Cortex of kidney (tissue), 1 donor: ENCODE measurements at places on chromosomes 12 and 14.
A peak's percentile ranks its signal among the peaks of the same experiment; 100 is the strongest.

GRCh38 chr12:62602255-62603060, 135.8 kb downstream of the MON2 start:
- DNase-seq, result peak; percentile 74

- DNase-seq, result no peak
These were observed 298.4 kb downstream of the SYT1 start for GRCh38 chr12:79162948-79163347.

- DNase-seq, result no peak
These were observed 9.8 kb upstream of the PHLDA1 start for GRCh38 chr12:76041406-76041805.

GRCh38 chr14:42719391-42719790, 1112.7 kb downstream of the LRFN5 start:
- no peak for DNase-seq

DNA sequence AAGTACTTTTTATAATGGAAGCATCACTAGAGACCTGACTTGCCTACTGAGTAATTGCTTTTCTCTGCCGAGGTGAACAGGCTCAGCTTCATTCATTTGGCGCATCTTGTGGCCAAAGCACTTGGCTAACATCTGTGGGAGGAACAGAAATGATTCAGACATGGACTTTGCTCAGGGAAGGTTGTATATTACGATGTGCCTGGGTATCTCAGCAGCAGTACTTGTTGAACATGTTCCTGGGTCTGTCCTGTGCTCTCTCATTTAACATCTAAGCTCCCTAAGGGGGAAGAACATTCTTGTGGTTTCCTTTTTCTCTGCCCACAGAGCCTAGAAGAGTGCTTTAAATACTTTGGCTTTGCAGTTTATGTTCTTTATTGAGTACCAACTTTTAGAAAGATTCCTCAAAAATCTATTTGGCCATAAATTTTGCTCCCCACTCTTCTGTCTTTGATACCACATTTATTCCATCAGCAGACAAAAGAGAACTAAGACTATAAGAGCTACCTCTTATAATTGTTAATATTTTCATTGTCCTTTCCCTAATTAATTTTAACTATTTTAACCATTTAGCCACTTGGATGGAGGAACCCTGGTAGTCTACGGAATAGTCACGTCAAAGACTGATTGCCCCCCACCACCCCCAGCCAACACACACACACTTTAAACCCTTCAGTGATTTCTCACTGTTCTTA, 101.2 kb upstream of the EGLN3 start:
- DNase-seq, result no peak

DNA sequence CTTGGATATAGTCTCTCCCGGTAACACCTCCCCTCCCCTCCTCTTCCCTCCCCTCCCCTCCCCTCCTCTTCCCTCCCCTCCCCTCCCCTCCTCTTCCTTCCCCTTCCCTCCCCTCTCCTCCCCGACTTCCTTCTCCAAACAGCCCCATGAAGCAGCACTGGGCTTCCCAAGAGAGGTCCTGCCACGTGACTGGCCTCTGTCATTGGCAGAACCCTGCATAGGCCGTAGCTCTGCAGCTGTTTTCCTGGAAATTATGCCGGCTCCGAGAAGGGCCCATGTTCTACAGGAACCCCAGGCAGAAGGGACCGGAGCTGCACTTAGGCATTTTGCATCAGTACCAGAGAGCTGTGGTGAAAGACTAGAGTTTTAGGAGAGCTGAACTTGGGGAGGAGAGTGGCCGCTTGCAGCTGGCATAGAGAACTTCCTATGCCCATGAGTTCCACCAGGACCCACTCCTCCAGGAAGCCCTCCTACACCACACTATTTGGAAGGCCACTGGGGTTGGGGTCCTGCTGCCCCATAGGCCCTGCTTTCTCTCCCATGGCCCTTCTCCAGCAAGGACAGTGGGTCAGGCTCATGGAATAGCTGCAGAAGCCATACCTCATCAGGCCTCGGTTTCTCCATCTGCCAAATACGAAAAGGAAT, 5.1 kb upstream of the TNFAIP2 start:
- no peak for DNase-seq

GRCh38 chr12:14984036-14984435, 11.2 kb downstream of the PDE6H start:
- no peak for DNase-seq

DNA sequence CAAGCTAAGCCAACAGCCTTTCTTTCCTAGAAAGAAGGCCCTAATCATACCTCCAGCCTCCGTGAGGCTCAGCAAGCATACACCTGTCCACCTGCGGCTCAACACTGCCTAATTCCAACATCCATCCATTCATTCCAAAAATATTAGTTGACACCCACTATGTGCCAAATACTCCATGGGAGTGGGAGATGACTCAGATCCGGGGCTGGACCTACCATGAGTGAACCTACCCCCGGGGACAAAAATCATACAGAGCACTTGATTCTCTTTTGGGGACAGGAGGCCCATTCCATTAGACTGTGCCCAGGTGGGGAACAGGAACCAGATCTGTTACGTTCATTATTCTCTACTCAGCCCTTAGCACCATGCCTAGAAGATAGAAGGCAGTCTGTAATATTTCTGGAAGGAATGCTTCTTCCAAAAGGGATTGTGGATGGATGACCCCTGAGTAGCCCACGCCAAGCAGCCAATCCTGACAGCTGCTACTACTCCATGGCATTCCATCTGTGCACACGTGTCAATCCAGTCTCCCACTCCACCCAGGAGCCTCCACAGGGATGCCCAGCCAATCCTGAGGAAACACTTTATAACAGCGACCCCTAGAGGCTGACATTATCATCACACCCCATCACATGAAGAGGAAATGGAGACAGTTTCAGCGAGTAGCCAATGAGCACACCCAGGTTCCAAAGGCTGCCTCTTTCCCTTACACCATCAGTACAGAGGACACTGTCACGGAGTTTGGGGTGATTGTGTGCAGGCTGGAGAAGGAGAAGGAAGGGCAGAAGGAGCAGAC, 170.7 kb downstream of the ESRRB start:
- DNase-seq, result no peak

GRCh38 chr14:67704484-67705089, 2.9 kb downstream of the RDH12 start:
- DNase-seq, result no peak

DNA sequence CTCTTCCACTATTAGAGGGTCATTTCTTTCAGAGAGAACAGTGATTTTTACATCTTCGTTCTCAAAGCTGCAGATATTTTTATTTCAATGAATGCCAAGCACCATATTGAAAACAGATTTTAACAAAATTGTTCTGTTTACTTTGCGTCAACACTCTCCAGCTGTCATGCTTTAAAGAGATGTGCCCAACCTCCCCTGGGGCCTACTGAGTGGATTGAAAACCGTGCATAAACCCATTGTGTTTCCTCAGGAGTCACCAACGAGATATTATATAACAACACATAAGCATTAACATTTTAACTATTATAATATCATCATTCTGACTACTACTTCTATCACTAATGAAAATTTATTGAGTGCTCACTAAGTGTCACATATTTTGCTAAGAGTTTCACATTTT, 81.6 kb downstream of the MYF5 start:
- DNase-seq, result no peak

- no peak for DNase-seq
These were observed 5.5 kb upstream of the ITPK1 start for GRCh38 chr14:93121030-93121834.

GRCh38 chr14:104238424-104239184, 100.2 kb downstream of the KIF26A start:
- no peak for DNase-seq

- no peak for DNase-seq
These were observed 44.5 kb downstream of the SLC38A6 start for GRCh38 chr14:61025251-61026223.

DNA sequence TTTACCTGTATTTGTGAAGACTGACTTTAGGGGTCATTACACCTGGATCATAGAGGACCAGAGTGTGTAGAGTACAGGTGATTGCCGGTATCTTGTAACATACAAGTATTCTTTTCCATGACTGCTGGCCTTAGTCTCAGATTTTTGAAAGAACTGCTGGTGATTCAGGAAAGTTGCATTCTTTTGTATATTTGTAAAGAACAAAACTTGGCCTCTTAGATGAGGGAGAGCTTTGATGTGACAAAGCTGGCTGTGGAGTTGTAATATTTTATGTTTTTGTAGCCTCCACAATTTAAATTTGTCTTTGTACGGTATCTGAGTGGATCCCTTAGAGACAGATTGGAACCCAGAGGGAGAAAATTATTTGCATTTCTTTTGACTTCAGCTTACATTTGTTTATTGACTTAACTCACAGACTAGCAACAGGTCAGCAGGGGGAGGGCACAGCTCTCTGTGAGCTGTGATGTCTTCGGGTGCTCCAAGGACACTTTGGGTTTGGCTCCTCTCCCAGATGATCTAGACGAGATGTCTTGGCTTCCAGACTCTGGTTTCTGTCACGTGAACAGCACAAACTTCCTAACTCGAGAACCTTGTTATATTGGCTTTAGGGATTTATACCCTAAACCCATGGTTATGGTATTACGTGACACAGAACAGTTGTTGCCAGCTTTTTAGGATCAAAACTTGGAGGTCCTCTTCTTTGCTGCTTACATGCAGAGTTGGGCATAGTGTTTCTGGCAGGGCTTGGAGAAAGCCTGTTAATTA, 65.9 kb downstream of the DAAM1 start:
- no peak for DNase-seq

DNA sequence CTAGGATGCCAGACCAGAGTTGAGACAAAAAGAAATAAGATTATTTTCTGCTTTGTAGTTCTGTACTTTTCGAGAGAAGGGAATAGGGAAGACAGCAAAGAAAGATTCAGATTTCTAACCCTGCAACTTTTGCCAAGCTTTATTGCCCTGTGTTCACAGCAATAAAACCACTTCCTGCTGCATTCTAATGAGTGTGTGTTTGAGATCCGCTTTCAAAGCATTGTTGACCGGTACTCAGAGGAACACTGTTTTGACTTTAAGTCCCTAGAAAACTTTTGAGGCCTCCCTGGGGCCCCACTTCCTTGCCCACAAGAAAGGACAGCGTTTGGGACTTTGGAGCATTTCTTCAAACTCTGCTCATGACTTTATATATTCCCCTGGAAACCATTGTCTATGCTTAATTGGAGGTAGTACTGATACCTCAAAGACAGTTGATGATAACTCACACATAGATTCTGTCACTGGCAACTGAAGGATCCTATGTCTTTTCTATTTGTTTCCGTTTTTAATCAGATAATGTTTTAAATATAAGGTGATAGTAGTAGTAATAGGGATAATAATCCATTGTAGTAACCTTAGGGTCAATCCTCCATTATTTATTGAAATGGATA, 1.3 kb downstream of the RNASE6 start:
- DNase-seq, result no peak

GRCh38 chr14:52060080-52060479, 8.8 kb downstream of the NID2 start:
- no peak for DNase-seq

GRCh38 chr12:54338698-54339296, 13.9 kb downstream of the COPZ1 start:
- DNase-seq, result no peak

DNA sequence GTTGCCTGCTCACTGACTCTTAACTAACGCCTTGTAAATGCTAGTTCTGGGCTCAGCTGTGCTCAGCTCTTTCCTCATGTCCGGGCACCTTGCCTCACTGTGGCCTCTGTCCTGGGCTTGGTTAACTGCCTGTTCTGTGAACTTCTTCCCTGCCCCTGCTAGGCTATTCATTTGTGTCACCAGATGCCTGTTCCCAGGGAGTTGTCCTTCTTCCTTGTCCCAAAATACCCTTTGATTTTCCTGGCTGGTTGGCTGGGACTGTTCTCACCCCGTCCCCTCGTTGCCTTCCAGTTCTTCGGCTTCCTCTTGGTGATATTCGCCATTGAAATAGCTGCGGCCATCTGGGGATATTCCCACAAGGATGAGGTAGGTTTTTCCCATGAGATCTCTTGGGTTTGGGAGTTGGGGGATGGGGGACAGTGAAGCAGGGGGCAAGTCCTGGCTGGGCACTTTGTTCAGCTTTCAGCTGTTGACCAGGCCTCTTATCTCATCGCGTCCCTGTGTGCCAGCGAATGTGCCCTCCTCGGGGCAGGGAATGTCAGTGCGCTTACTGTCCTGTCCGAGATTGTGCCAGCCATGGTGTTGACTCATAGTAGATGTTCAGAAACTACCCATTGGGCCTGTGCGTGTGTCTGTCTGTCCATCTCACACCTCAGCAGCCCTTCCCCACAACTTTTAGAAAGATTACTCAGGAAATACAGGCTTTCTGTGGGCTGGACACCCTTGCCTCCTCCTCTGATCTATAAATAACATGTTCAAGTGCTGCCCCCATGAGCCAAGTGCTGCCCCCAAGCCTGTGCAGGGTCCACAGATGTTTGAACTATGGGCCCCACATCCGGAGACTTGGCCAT, 33.1 kb downstream of the CD9 start:
- no peak for DNase-seq

GRCh38 chr14:21382095-21382494, 1.7 kb downstream of the SUPT16H start:
- no peak for DNase-seq

- DNase-seq, result no peak
These were observed 870 bp downstream of the BMAL2 start for GRCh38 chr12:27333403-27334009.

DNA sequence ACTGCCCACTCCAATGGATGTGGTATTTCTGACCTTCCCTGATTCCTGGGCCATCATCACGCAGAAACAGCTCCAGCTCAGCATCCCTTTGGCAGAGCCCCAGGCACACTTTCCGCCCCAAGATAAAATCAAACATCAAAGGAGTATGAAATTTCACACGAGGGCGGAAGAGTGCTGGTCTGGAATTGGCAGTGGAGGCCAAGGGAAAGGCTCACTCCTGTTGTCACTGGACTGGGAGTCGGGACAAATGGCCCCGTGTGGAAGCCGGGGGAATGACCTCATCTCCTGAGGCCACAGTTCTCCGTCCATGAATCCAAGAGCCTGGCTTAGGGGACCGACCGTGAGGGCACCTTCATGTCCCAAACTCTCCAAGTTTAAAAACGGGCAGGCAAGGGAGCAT, 40.9 kb downstream of the FZD10 start:
- no peak for DNase-seq

DNA sequence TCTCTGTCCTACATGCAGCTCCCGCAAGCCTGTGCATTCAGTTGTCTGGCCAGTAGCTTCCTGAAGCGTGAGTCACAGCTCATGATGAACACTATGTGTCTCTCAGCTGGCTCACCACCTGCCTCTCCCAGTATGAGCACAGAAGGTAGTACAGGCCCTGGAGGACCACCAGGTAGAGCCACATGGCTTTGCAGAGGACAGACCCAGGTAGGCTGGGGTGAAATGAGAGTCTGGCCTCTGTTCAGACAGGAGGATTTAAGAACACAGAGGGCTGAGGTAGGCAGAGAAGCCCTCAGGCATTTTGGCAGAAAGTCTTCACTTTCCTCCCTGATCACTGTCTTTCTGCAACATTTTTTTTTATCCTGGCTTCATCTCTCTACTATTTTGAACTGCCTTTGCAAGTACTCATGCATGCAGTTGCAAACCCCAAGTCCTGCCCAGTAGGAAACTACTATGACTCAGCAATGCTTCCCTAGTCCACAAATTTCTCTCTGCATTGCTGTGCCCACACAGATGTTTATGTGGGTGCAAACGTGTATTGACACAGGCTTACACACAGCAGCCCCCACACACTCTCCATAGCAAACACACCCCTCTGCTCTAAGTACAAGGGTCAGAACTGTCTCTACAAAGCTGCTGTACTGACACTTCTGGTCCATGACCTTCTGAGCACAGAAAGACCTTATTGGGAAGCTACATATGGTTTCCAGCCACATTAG, 7.2 kb upstream of the SDR9C7 start:
- DNase-seq, result no peak
